ENCODE measurements at places on chromosomes 5 and 9.

GRCh38 chr5:78757269-78758053, 108.9 kb upstream of the LHFPL2 start:
- no peak for DNase-seq

- no peak for DNase-seq
Observed at GRCh38 chr5:4576908-4577307, 563.2 kb upstream of the ADAMTS16 start.

- DNase-seq = no peak
Observed at GRCh38 chr9:121399126-121399882, 29.3 kb upstream of the STOM start.

DNA sequence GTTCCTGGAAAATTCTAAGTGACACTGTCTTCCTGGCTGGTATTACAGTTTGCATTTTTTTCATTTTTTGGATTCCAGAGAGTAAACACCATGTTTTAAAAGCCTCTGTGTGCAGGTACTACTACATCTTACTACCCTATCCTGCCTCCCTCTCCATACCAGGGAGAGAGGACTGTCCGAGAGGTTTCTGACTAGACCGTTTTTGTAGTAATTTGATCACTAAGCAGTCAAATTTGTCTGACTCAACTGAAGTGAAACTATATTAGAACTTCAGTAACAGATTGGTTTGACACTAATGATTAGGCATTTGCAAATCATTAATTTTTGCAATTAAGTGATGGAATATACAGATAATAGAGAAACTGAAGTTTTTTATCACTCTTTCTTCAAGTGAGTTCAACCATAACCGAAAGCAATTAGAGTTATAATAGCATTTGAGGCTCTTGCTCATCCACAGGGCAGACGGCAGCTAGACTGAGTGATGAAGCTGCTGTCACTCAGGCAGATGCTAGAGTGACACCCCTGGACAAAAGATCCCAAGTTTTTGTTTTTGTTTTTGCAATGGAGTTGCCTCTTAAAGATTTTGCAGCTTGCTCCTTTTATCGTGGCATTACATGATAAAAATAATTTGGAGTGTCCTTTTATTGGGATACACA, 44.3 kb downstream of the SMARCA2 start:
- no peak for DNase-seq

DNA sequence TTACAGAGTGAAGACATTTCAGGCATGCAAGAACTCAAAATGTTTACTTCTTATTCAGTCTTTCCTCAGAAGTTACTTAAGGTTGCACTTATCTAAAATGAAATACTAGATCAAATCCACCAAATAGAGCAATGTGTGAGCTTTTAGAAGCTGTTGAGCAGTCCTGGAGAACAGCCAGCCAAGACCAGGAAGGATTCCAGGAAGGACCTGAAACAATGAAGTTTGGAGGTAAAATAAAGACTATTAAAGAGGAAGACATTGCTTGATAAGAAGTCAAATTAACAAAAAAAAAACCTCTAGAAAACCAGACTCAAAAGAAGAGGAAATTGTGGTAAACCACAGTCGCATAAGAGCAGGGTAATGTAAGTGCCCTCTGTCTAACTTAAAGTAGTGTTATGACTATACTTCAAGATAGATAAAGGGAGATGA, 156.2 kb upstream of the S1PR3 start:
- DNase-seq = no peak

DNA sequence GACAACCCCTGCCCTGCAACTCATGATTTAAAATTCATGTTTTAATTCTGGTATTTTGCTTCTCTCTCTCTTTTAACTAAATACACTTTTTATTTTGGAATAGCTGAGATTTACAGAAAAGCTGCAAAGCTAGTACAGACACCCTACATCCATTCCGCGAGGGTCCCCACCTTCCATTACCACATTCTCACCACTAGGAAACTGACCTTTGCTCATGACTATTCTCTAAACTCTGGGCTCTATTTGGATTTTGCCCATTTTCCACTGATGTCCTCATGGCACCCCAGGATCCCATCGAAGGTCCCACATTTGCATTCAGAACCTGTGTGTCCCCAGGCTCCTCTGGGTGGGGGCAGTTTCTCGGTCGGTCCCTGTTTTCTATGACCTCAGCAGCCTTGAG, 11.5 kb downstream of the ERGIC1 start:
- DNase-seq = no peak

DNA sequence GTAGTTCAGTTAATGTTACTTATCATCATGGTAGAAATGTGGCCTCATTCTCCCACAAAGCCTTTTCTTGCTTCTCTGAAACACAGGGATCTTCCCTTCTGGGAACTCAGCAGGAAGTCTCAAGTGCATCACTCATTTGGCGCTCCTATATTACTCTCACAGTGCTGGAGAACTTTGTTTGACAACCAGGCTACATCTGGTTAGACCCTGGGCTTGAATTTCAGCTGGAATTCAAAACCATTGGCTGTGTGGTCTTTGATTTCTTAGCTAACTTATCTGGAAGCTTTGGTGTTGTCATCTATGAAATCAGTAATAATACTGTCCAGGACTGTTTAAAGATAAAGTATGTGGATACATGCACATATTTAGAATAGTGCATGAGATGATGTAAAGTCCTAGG, 1777.1 kb downstream of the MAT2B start:
- DNase-seq = no peak

GRCh38 chr5:131825404-131826013, 28.7 kb upstream of the FNIP1 start:
- DNase-seq = no peak

GRCh38 chr5:113081091-113081839, 104.7 kb downstream of the DCP2 start:
- no peak for DNase-seq

GRCh38 chr9:98045234-98046179, 11.0 kb upstream of the NANS start:
- DNase-seq = no peak

DNA sequence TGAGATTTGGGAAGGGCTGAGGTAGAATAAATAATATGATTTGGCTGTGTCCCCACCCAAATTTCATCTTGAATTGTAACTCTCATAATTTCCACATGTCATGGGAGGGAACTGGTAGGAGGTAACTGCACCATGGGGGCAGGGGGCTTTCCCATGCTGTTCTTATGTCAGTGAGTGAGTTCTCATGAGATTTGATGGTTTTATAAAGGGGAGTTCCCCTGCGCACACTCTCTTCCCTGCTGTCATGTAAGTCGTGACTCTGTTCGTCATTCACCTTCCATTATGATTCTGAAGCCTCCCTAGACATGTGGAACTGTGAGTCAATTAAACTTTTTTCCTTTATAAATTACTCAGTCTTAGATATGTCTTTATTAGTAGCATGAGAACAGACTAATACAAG, 115.5 kb upstream of the STARD4 start:
- DNase-seq = no peak

DNA sequence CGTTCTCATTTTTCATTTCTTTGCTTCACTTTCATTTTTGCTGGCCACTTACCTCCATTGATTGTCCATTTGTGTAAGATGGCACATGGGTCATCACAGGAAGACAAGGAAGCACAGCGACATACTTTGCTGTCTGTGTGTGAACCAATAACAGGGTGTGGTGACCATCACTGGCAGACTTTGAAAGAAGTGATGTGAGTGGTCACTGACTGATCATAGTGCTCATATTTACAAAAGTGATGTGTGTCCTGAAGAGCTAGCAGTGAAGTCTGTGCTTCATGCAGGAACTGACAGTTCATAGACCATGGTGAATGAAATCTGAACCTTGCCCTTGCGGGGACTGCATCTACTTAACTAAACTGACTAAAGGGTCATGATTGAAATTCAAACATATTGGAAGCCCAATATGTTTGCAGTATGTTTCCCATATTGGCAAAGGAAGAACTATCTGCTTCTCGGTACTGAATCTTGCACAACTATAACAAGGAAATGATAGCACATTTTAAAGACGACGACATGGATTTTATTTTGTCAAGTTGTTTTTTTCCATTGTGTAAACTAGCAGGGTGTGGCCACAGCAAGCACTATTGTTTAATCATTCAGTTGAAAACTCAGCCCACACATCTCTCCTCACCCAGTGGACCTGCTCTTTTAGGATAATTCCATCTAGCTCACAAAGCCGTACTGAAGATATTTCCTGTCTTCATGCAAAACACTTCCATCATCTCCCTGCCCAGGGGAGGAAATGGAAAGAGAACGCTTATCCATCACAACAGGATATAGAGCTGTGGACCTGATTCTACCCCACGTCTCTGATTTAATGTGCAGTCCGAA, 232.0 kb upstream of the ANKRD55 start:
- no peak for DNase-seq

DNA sequence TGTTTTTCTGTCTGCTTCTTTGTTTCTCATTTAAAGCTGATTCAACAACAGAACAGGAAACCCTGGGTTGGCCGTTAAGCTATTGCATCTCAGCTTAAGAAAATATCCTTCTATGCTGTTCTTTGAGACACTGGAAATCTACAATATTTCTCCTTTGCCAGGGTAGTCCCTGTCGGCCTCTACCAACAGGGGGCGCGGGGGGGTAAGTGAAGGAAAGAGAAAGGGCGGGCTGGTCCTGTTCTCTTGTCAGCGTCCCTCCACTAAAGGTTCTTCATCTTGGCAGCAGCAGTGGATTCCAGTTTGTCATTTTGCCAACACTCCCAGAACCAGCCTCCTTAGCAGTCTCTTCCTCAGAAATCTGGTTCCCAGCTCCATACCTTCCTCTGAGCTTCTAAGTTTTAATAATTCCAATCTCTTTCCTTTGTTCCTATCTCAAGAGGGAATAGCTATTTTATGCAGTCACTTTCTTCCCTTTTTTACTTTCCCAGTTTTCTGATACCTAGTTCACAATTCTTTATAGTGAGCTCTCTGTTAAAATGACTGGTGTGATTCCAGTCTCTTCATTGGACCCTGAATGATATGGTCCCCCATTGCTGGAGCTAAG, 222.3 kb downstream of the GLIS3 start:
- peak; percentile 85 for DNase-seq

- no peak for DNase-seq
Observed at GRCh38 chr9:134688661-134689320, 47.2 kb downstream of the COL5A1 start.

DNA sequence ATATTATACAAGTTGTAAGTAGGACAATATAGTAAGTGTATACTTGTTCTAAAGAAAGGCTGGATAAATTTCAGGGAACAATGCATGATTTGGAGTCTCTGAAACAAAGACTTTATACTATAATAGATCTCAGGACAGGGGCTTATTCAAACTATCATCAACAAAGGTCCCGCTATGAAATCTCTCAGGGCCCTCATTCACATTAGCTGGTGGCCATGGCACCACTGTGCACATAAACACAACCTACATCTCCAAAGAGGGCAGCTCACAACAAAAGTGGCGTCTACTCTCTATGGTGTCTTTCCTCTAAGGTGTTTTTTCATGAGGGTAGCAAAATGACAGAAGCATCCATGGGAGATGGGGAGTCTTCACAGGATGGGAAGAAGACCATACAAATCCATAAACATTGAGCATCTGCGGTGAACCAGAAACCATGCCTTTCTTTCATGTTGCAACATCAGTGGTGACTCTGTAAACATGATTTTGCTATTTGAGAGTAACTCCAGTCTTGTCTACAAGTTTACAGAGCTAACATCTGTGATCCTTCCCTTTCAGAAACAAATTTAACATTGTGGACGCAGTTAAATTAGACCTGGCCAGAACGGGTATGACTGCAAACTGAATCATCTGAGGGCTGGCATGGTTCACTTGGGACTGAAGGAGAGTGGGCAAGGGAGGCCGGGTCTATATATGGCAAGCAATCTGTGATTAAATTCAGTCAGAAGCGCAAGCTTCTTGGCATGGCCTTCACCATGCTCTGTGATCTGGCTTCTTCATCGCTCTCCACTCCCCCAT, 5.5 kb downstream of the TTLL11 start:
- DNase-seq = no peak

GRCh38 chr5:135141303-135142268, 107.6 kb upstream of the PITX1 start:
- DNase-seq = no peak

- peak; percentile 77 for DNase-seq
Observed at GRCh38 chr5:9361835-9362234, 184.0 kb downstream of the SEMA5A start.

DNA sequence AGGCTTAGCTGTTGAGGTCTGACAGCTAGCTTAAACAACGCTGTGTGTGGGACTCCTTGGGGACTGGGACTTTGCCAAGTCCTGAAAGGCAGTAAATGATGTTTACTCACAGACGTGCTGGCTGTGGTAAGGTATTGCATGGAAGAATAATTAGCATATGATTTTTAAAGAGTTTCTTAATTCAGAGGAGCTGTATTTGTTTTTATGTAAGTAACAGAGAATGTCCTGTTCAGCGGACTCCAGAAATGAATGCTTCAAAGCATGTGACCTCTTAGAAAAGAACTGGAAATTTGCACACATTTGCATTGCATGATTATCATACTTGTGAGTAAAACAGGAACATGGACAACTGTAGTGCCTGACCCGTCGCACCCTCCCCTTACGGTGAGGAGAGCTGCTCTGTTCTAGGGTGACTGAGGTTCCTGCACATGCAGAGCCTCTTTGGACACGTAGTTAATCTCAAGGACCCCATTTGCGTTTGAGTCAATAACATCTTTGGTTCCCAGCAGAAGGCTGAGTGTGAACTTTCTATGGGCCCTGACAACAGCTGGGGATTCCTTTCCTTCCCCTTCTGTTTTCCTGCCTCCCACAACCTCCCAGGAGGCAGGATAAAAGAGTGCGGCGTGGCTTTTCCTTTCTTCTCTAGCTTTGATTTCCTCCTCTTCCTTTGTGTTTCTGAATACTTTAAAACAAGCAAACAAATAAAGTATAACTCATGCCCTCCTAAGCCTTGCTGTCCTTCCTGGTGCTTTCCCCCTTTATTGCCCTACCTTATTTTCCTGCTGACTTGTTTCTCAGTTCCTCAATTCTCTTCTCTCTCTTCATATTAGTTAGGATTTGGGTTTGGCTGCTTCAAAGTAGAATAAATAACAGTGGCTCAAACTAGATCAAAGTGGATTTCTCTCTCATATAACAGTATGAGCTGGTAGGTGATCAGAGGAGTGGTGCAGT, 157.2 kb upstream of the CD180 start:
- DNase-seq = no peak

All from WTC11 (cell line).